Motor neuron (in vitro differentiated cells): ENCODE measurements at places on chromosomes 11 and 22. TPM values are rescaled to one million over a fixed set of nuclear protein-coding genes. Genes with fewer than 3 reads are reported as not detected.

The PANX2 gene
- total RNA-seq: 1.4 and 1.9 TPM in 2 replicates

The RAB36 gene
- total RNA-seq: 4.0 and 5.3 TPM in 2 replicates

The DEPDC7 gene
- 4.5 and 5.0 TPM in 2 replicates for total RNA-seq

The F2 gene
- not detected in 2 replicates for total RNA-seq

The HINFP gene
- 13.0 and 13.9 TPM in 2 replicates for total RNA-seq

The KRTAP5-9 gene
- total RNA-seq: 0.38 TPM in 1 of 2 replicates, not detected in the other

The TSGA10IP gene
- 0.41 TPM in 1 of 2 replicates, not detected in the other for total RNA-seq
